Naive thymus-derived CD8-positive, alpha-beta T cell (primary cell): ENCODE measurements at places on chromosomes 12 and 14. TPM values are rescaled to one million over a fixed set of nuclear protein-coding genes. Genes with fewer than 3 reads are reported as not detected.
A peak's percentile ranks its signal among the peaks of the same experiment; 100 is the strongest.

GRCh38 chr12:14365294-14366208, at the start of gene ATF7IP:
ATF7IP (plus strand) TSS chr12:14365682; CDS start chr12:14423916, 58,234 bp downstream.
- peak; percentile 97 for DNase-seq
- peak within 1 kb of the TSS; percentile 93 for H3K4me3 ChIP-seq
- no peaks in the 10 kb centered on the region for H3K27me3 ChIP-seq
- peaks cover 11% of the 10 kb centered on the region for H3K36me3 ChIP-seq
- H3K4me1 ChIP-seq, result peaks cover 22% of the 10 kb centered on the region

DNA sequence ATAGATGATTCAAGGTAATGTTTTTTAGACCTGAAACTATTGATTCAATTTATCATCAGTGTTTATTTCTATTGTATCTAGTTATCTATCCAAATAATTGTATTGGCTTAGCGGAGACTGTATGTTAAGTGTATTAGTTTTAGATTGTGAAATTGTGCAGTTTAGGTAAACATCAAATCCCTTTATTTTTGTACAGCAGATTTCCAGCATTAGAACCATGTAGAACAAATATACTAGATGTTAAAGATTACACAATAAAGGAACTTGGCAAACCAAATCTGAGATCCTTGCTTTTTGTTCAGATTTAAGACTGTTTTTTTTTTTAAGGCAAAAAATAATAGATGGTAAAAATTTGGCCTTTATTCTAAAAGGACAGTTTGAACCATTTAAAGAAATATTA, 39.3 kb downstream of the PPM1A start:
- H3K36me3 ChIP-seq, result peaks cover 5% of the 10 kb centered on the region
- no peaks in the 10 kb centered on the region for H3K4me1 ChIP-seq
- H3K4me3 ChIP-seq, result no peak overlapping the region
- H3K27me3 ChIP-seq, result no peaks in the 10 kb centered on the region

GRCh38 chr12:31323391-31324115, 2.4 kb downstream of the SINHCAF start:
- DNase-seq, result peak; percentile 77
- peak overlapping the region; percentile 96 for H3K27ac ChIP-seq
- H3K36me3 ChIP-seq, result no peaks in the 10 kb centered on the region
- H3K4me3 ChIP-seq, result peak overlapping the region; percentile 84

DNA sequence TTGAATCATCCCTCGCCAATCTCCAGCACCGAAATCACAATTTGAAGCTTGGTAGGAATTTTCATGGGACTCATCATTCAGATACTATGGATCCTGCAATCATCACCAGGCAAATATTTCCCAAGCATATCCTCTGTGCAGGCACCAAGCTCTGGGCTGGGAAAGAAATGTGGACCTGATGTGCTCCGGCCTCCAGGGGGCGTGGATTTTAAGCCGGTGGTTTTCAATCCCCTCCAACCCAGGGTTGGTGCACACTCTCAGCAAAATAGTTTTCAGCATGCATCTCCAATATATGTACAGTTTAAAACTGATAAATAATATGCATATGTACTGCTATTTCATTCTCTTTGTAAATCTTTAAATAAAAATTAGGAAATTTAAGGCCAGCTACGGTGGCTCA, 98.9 kb downstream of the RBM19 start:
- no peaks in the 10 kb centered on the region for H3K36me3 ChIP-seq
- no peak overlapping the region for H3K27ac ChIP-seq
- H3K4me3 ChIP-seq, result no peak overlapping the region
- peaks cover 21% of the 10 kb centered on the region for H3K4me1 ChIP-seq

- no peaks in the 10 kb centered on the region for H3K27me3 ChIP-seq
- peak overlapping the region; percentile 40 for H3K4me3 ChIP-seq
- no peaks in the 10 kb centered on the region for H3K36me3 ChIP-seq
These were observed 20.9 kb downstream of the ACVR1B start for GRCh38 chr12:51972422-51972812.

- H3K27me3 ChIP-seq, result no peaks in the 10 kb centered on the region
- no peak overlapping the region for H3K27ac ChIP-seq
- H3K36me3 ChIP-seq, result peaks cover 23% of the 10 kb centered on the region
These were observed 28.1 kb downstream of the ATP6V1D start for GRCh38 chr14:67331368-67332125.

DNA sequence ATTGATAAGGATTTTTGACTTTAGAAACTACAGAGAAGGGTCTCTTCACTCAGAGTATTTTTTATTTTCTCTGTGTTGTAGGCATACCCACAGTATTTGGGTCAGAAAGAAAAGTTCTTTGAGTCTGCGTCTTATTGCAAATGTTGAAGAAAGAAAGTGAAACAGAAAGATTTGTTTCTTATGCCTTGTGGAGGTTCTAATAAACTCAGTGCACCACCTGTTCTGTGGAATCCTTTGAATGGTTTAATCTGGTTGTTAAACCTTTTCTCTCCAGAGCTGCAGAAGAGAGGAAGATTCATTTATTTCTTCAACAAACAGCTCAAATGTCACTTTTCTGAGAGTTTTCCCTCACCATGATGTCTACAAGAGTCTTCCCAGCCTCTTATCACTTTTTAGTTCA, 146.6 kb upstream of the PLEKHG7 start:
- no peaks in the 10 kb centered on the region for H3K27me3 ChIP-seq
- H3K4me3 ChIP-seq, result peak overlapping the region; percentile 69
- H3K27ac ChIP-seq, result peak overlapping the region; percentile 92

DNA sequence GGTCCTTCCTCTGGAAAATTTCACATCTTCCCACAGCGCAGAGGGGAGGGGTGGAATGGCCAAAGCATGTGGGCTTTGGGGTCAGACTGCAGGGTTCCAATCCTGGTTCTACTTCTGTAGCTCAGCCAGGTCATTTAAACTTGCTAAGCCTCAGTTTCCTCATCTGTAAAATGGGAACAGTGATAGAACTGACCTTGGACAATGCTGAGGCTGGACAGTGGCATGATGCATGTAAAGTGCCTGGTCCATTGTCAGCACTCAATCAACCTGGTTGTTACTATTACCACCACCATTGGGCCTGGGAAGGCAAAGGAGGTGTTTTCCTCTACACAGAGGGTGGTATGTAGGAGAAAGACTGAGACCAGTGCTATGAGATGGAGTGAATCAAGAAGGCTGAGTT, 162.8 kb downstream of the VRK1 start:
- H3K36me3 ChIP-seq, result peaks cover 23% of the 10 kb centered on the region
- no peak for DNase-seq
- H3K4me3 ChIP-seq, result no peak overlapping the region
- peaks cover 63% of the 10 kb centered on the region for H3K4me1 ChIP-seq
- peak overlapping the region; percentile 5 for H3K27ac ChIP-seq
- no peaks in the 10 kb centered on the region for H3K27me3 ChIP-seq

GRCh38 chr12:119786539-119786938, 90.6 kb downstream of the CIT start:
- DNase-seq, result no peak
- H3K4me1 ChIP-seq, result no peaks in the 10 kb centered on the region
- peaks cover 6% of the 10 kb centered on the region for H3K36me3 ChIP-seq

TROAP gene
- total RNA-seq, result 1.7 TPM

SLC4A8 gene
- total RNA-seq, result 0.42 TPM
